ENCODE measurements at places on chromosomes 2 and 18. TPM values are rescaled to one million over a fixed set of nuclear protein-coding genes. Genes with fewer than 3 reads are reported as not detected.

GRCh38 chr2:130963849-130964793 is 127.4 kb downstream of the ARHGEF4 start:
- peak; percentile 81 for DNase-seq
- peak overlapping the region; percentile 94 for H3K4me3 ChIP-seq
- peaks cover 8% of the 10 kb centered on the region for H3K36me3 ChIP-seq
- peaks cover 6% of the 10 kb centered on the region for H3K4me1 ChIP-seq

DNA sequence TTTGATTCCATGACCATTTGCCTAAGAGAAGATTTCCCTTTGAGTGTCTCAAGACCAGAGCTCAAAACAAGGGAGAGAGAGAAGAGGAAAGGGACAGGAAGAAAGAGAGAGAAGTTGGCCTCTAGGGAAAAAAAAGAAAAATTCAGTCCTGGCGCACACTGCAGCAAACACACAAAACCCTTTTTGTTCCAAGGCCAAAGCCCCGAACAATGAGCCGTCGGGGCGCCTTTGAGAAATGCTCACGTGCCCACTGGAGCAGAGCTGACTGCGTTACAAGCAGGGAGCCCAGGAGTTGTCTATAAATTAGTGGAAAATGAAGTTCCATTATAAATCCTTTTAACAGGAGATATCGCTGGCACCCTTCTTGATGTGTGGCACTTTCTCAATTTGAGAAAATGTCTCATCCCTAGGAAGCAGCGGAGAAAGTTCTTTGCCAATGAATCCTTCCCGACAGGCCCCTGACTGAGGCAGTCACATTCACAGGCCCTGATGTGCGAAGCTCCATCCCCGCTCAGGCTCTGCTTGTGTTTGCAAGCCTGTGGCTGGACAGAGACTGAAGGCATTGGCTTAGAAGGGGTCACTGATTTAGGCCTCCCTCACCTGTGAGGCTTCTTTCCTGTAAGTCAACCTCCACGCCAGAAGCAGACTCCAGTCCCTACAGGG is 32.1 kb upstream of the NCKAP5 start:
- no peak for DNase-seq
- H3K27me3 ChIP-seq: peaks cover 2% of the 10 kb centered on the region
- no peaks in the 10 kb centered on the region for H3K36me3 ChIP-seq
- no peaks in the 10 kb centered on the region for H3K4me1 ChIP-seq
- H3K27ac ChIP-seq: no peak overlapping the region
- H3K4me3 ChIP-seq: no peak overlapping the region

C2orf80 gene
- not detected for total RNA-seq

DNA sequence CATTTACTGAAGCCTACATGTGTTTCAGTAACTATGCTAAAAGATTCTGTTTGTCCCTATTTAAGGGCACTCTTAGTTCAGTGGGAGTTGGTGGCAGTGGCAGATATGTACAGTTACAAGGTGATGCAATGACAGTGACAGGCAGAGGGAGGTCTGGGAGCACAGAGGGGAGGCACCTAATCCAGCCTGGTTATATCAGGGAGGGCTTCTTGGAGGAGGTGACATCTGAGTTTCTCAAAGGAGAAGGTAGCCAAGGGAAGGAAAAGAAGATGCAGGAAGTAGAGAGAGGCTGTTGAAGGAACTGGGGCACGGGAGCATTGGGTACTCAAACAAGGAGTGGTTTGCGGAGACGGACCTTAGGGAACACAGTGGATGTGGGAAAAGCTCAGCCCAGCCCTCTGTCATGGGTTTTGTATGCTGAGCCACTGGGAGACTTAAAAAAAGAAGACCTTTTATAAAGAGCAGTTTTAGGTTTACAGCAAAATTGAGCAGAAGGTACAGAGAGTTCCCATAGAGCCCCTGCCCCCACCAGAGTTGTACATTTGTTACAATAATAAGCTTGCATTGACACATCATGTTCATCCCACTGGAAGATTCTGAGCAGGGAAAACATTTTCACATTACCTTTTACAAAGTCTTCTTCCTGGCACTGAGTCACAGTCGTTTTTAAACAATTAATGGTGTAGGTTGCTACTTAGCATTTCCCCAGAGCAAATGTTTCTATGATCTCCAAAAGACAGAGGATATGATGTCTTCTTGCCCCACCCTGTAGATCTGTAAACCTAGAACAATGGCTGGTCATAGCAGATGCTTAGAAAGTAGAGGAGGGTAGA is 83.0 kb upstream of the TAF1B start:
- DNase-seq: peak; percentile 8
- H3K4me1 ChIP-seq: peaks cover 22% of the 10 kb centered on the region
- H3K27ac ChIP-seq: no peak overlapping the region

DNA sequence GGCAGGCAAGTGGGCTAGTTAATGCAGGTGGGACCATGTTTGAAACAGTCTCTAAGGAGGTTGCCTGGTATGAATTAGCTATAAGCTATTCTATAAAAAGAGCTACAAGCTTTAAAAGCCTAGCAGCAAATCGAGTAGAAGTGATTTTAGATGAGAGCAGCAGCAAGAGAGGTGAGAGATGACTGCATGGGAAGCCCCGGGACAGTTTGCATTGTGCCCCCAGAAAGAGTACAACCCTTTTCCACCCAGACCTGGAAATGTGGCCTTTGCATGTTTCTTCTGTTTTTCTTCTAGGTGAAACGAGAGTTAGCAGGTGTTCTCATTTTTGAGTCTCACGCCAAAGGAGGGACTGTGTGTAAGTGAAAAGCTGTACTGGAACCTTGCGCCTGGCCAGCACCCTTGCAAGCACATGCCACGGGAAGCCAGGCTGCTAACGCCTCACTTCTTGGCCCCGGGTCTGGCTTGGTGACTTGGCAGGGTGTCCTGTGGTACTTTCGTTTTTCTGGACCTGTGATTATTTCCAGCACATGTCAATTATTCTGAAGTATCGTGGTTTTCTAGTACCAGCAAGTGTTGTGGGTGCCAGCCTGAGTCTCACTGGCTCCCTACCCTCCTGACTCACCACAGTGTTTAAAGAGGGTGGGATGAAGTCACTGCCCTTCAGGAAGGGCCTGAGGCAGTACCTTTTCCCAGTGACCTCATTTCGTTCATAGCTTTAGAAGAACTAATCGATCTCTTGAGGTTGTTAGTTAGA is 90.3 kb upstream of the MAP3K20 start:
- no peak for DNase-seq
- peaks cover under 1% of the 10 kb centered on the region for H3K4me1 ChIP-seq
- H3K27me3 ChIP-seq: no peaks in the 10 kb centered on the region
- H3K27ac ChIP-seq: no peak overlapping the region
- H3K36me3 ChIP-seq: no peaks in the 10 kb centered on the region

DNA sequence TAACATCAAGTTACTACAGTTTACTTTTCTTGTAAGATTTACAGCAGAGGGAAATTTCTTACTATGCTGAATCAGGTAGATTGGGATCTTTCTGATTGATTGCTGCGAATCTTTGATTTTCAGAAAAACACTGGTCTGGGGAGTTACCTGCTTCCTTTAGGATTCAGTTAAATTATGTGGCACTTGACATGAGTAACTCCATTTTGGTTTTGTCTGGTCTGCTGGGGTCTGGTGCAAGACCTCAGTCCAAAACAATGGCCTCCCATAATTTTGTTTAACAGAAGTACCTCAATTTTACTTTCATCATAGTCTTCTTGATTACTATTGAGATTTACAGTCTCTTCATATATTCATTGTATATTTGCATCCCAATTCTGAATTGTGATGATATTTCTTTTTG is 775.5 kb downstream of the TRIB2 start:
- peaks cover 12% of the 10 kb centered on the region for H3K4me1 ChIP-seq
- H3K4me3 ChIP-seq: no peak overlapping the region
- H3K27ac ChIP-seq: no peak overlapping the region
- H3K36me3 ChIP-seq: no peaks in the 10 kb centered on the region
- DNase-seq: no peak
- H3K27me3 ChIP-seq: no peaks in the 10 kb centered on the region

LCT gene
- not detected for total RNA-seq

- no peak overlapping the region for H3K4me3 ChIP-seq
- no peaks in the 10 kb centered on the region for H3K36me3 ChIP-seq
- no peak overlapping the region for H3K27ac ChIP-seq
- peaks cover 9% of the 10 kb centered on the region for H3K4me1 ChIP-seq
- DNase-seq: no peak
Measured at GRCh38 chr2:180516232-180516631, 464.2 kb upstream of the UBE2E3 start.

GRCh38 chr2:148602885-148603561 is 41.5 kb upstream of the EPC2 start:
- peaks cover 13% of the 10 kb centered on the region for H3K36me3 ChIP-seq
- no peak overlapping the region for H3K27ac ChIP-seq
- DNase-seq: no peak
- peaks cover 5% of the 10 kb centered on the region for H3K4me1 ChIP-seq
- no peak overlapping the region for H3K4me3 ChIP-seq
- H3K27me3 ChIP-seq: peaks cover 4% of the 10 kb centered on the region

CCDC93 gene
- total RNA-seq: 32.6 TPM

DNA sequence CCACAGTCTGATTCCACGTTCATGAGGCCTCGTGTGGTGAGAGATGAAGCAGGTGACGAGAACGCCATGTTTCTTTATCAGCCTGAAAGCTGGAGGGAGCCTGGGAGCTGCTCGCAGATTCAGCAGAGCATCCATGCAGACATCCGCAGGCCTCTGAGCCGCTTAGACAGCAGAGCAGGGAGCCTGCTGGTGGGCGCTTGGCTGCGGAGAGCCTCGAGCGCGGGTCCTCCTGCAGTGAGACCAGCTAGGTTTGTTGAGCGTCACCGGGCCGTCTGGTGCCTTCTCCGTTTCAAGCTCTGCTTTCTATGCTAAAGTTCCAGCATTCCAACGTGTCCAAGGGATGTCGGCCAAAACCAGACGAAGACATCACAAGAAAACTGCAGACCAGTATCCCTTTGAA is 27.6 kb downstream of the CTDP1 start:
- H3K4me1 ChIP-seq: no peaks in the 10 kb centered on the region
- peaks cover 15% of the 10 kb centered on the region for H3K36me3 ChIP-seq
- no peak overlapping the region for H3K27ac ChIP-seq
- H3K27me3 ChIP-seq: peaks cover 4% of the 10 kb centered on the region

DNA sequence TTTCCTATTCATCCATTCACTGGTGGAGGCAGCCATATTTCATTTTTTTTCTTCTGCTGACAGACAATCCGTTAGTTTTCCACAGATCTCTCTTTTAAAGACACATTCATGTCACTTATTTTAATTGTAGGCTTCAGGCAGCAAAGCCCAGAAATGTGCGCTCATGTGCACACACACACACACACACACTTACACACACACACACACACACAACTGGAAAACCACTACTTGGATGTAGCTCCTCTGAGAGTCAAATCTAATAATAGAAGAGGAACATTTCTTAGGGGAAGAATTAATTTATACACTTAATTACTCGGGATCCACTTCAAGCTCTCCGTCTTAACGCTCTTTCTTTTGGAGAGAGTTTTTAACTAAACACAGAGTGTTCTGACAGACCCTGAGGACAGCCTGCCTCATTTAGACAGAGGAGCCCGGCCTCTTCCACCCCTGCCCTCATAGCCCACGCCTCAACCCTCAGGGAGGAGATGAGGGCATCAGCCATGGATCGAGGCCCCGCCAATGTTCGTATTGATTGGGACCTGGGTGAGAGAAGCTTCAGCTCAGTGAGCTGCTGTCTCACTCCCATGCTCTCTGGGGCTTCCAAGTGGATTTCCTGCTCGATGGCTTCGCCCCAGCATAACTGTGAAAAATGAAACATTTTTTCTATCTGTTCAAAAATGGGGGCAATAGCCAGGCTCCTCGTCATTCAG is 261.4 kb upstream of the SKOR2 start:
- no peak overlapping the region for H3K4me3 ChIP-seq
- peaks cover 16% of the 10 kb centered on the region for H3K4me1 ChIP-seq
- no peak overlapping the region for H3K27ac ChIP-seq
- H3K36me3 ChIP-seq: no peaks in the 10 kb centered on the region

DNA sequence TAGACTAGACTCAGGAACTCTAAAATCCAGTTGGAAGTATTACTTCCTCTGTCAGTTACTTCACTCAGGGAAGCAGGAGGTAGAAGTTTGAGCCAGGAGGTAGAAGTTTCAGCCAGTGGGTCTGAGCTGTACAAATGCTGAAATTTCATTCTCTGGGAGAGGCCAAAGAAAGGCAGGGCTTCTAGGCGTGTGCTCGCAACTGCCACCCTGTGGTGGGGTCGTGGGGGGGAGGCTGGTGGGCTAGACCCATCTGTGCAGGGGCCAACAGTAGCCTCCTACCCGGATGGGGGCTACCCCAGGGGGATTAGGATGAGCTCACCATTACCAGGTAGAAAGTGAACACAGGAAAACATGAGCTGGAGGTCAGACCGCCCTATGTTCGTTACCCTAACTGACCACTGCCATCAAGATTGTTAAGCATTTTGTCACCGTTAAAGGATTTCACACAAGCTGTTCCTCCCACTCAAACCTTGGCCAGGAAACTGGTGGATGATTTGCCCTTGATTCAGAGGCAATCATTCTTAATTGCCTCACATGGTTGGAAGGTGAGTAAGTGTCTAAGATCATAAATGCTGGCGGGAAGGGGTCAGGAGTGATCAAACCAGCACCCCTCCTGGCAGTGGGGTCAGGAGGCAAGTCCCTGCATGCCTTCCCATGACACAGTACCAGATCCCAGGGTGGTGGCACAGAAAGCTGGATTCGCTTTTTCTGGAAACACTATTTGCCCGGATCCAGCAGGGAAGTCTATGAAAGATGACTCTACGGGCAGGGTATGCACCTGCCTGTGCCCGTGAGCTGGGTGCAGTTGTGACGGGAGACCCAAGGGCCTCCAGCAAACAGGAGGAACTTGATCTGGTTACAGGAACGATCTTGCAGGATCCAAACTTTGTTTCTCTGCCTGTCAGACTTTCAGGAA is 5.2 kb upstream of the FHL2 start:
- H3K27me3 ChIP-seq: peaks cover 6% of the 10 kb centered on the region
- no peaks in the 10 kb centered on the region for H3K4me1 ChIP-seq
- H3K27ac ChIP-seq: no peak overlapping the region
- peaks cover 7% of the 10 kb centered on the region for H3K36me3 ChIP-seq
- DNase-seq: no peak

- no peaks in the 10 kb centered on the region for H3K4me1 ChIP-seq
- no peaks in the 10 kb centered on the region for H3K36me3 ChIP-seq
- no peaks in the 10 kb centered on the region for H3K27me3 ChIP-seq
- DNase-seq: no peak
- H3K4me3 ChIP-seq: no peak overlapping the region
Measured at GRCh38 chr2:217370391-217370790, 510.5 kb upstream of the TNP1 start.

CYP20A1 gene
- total RNA-seq: 12.6 TPM

CD8B gene
- not detected for total RNA-seq

SALL3 gene
- total RNA-seq: 23.4 TPM

All from glutamatergic neuron (in vitro differentiated cells).